ENCODE measurements at places on chromosomes 5 and 9.
A peak's percentile ranks its signal among the peaks of the same experiment; 100 is the strongest.

DNA sequence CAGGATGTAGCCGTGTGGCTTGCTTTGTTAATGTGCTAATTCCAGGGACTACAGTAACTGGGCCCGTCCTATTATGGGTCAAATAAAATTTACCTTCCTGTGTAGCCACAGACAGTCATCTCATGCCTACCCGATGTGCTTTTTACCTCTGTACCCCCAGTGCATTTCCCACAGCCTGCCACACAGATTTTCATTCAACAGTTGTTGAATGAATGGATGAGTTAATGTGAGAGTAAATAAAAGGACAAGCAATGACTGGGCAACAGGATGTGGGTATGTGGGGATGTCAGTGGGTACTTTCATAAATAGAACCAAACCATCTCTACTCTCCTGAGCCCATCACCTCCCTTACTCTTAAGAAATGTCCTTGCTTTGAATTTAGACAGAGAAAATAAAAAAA, 441.2 kb upstream of the ZNF462 start:
- no peak for DNase-seq

- DNase-seq, result no peak
Measured at GRCh38 chr9:123070198-123070597, 36.7 kb downstream of the GPR21 start.

GRCh38 chr9:7509576-7510145, 289.9 kb downstream of the DMAC1 start:
- no peak for DNase-seq

- DNase-seq, result no peak
Measured at GRCh38 chr5:149796030-149796429, 65.9 kb downstream of the PPARGC1B start.

DNA sequence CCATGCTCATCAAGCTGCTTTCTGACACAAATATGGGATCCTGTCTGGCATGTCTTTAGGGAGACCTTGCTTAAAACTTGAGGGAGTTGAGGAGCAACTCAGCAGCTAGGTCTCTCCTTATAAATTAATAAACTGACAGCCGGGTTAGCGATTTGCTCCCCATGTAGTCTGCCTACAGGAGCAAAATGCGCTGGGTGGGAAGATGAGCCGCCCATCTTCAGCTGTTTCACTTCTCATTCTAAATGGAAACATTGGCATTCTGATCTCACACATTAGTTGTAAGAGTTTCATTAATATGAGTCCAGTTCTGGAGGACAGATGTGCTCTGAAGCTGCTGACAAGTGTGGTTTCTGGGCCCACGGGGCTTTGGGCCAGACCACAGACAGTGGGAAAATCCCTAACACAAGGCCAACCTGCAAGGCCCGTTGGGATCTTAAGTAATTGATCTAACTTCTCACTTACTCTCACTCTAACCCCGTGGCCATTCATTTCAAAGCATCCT, 197.0 kb downstream of the MCTP1 start:
- no peak for DNase-seq

GRCh38 chr5:4700069-4700468, 440.1 kb upstream of the ADAMTS16 start:
- DNase-seq, result no peak

DNA sequence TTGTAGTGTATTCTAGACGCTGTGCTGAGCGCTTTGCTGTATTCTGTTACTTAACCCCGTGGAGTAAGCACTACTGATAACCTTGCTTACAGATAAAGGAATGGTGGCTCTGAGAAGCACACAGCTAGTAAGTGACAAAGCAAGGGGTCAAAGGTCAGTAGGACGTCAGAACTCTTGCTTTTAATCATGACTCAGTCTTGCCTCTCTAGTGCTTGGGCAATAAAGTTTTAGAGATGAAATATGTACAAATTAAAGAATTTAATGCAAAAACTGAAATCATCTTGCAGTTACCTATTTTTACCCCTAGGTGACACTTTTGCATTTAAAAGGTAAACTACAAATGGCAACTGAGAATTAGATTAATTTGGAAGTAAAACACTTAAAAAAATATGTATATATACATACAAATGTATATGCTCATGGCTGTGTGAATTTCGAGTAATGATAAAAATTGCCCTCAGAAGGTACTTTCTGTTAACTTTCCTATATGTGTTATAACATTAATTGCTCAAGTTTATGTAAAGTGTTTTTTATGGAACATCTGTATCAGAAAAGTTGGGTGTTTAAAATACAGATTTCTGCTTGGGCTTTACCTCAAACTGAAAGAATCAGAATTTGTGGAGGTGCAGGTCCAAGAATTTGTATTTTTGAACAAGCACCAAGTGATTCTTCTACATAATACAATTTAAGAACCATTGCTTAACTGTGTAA, 175.1 kb upstream of the DAB2 start:
- no peak for DNase-seq

DNA sequence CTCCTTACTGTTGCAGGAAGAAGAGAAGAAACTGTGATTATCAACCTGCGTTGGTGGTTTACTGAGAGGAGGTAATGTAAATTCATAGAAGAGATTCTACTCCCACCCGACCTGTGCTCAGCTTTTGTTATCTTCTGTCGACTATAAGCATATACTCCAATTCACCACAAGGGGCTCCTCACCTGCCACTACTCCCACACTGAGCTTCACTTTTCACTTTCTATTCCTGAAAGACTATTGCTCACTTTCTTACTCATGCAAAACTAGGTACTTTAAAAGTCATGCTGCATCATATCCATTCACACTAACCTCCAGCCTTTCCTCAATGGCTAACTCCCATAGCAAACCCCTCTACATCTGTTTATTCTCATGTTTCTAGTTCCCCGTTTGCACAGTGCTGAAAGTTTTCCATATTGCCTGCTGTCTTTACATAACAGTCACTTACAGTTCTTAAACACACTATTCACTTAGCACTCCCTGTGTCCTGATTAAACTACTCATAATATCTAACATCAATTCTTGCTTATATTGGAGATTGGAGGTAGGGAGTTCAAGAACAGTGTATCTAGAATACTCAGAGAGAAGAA, 1062.6 kb downstream of the NR2F1-AS1 start:
- DNase-seq, result no peak

DNA sequence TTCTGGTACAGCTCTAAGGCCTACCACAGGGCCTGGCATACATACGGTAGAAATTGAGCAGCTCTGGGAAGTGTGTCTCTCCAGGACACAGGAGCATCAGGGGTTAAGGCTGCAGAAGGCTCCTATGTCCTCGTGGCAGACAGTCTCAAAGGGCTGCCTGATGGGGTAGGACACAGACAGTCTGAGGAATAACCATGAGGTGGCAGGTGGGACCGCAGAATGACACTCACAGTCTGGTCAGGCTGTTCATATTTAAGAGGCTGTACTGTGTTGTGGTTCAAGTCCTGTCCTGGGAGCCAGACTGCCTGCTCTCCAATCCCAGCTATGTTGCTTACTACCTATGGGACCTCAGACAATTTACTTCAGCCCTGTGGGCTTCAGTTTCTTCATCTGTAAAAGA, 217.1 kb downstream of the TRIM32 start:
- DNase-seq, result no peak

GRCh38 chr5:42912184-42912798, 100.6 kb upstream of the SELENOP start:
- DNase-seq, result peak; percentile 39

DNA sequence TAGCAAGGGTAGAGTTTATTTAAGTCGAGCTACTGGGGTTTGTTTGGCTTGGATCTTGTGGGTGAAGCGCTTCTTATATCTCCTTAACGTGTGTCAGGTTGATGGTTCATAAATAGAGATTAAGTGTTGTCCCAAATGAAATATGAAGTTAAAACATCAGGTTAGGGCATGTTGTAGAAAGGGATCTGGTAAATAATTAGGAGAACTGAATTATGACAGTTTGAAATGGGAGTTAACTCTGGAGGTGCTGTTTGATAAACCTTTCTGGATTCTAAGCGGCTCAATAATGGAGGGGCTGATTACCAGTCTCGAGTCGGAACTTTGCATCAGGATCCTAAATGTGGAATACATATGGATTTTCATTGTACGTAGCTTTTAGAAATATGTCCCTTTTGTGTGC, 717.0 kb upstream of the WWC1 start:
- no peak for DNase-seq

- DNase-seq, result no peak
Measured at GRCh38 chr9:123395689-123396511, 39.9 kb downstream of the CRB2 start.

- DNase-seq, result no peak
Measured at GRCh38 chr5:76363352-76364225, 39.5 kb upstream of the IQGAP2 start.

GRCh38 chr9:100196215-100196614, 97.2 kb downstream of the INVS start:
- no peak for DNase-seq

GRCh38 chr5:140633021-140633471, at the start of gene CD14:
CD14 (minus strand) TSS chr5:140633175; CDS start chr5:140633071, 104 bp downstream.
- DNase-seq, result no peak

- DNase-seq, result no peak
Measured at GRCh38 chr5:145350513-145350912, 484.6 kb downstream of the PRELID2 start.

GRCh38 chr5:29024052-29024451, 1985.7 kb upstream of the CDH9 start:
- no peak for DNase-seq
